ENCODE measurements at places on chromosomes 1 and 21.

GRCh38 chr1:17032741-17033140, 21.0 kb upstream of the ATP13A2 start:
- no peak for DNase-seq

DNA sequence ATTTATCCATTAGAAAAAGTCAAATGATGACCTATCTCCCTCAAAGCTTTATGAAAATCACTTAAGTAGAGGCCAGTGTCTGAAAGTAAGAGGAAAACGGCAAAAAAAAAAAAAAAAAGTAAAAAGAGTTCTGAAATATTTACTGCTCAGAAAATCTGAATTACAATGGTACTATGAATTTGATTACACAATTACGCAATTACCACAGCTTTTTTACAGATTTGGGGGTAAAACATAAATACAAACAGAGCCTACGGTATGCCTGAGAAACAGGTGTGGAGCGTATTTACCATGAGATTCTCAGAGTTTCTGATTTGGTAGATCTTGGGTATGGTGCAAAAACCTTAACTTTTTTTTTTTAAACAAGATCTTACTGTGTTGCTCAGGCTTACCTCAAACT, 15.9 kb upstream of the FBXO28 start:
- DNase-seq: no peak

DNA sequence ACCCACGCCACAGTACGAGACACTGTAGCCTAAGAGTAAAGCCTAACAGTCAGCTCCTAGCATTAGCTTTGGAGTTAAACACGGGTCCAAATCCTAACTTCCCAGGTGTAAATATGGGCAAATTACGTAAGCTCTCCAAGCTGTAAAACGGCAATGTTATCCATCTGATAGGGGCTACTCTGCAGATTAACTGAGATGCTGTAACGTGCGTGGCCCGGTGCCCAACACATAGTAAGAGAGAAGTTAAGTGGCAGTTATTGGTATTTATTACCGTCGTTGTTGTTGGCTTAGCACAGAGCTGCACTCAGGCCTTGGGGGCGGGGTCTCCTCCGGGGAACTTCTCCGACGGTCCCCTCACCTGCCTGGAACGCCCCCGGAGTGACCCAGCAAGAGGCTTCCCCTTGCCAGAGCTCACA, 457 bp downstream of the TRAPPC3 start:
- no peak for DNase-seq

DNA sequence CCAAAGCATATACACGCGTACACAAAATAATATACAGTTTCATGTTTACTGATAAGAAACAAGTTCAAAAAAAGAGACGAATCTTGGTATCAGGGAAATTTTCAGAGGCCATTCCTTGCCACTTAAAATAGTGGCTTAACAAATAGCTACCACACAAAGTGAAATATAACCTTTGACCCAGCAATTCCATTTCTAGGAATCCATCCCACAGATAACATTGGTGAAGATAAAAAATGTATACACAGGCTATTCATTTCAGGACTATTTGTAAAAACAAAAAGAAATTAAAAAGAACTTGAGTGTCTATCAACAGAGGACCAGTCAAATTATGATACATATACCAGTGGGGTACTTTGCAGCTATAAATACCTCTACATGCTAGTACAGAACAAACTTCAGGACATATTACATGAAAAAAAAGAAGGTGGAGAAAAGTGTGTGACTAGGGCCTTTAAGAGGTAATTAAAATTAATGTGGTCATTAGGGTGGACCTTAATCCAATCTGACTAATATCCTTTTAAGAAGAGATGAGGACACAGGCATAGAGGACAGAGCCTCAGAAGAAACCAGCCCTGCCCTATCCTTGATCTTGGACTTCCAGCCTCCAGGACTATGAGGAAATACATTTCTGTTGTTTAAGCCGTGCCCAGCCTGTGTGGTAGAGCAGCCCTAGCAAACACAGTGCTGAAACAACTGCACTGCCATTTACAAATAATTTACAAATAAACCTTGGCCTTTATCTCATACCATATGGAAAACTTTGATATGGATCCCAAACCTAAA, 7.8 kb downstream of the UBE2G2 start:
- no peak for DNase-seq

- DNase-seq: no peak
These were observed 54.8 kb downstream of the NR5A2 start for GRCh38 chr1:200082329-200082728.

DNA sequence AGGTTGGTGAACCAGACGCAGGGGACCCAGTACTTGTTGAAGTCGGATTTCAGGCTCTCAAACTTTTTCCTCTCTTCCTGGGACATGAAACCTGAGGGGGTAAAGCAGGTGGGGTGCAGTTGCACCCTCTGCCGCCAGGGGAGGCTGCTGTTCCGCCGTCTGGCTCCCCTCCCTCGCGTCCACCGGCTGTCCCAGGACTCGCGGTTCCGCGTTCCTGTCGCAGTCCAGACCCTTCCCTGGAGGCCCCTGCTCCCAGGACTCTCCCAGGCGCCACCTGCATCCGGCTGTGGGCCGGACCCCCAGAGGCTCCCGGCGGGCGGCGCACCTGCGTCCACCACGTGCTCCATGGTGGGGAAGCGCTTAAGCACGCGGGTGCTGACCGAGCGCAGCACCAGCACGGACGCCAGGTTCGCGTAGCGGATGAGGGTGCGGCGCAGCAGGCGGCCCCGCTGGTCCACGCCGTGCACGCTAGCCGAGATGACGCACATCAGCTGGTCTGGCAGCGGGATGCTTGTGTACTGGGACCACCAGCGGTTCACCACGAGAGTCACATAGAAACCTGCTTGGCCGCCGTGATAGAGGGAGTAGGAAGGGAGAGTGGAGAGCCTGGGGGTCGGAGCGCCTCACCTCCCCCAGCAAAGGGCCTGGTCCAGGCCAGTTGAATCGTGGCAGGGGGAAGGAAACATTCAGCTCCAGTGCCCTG, 1.7 kb downstream of the BEST4 start:
- DNase-seq: no peak

DNA sequence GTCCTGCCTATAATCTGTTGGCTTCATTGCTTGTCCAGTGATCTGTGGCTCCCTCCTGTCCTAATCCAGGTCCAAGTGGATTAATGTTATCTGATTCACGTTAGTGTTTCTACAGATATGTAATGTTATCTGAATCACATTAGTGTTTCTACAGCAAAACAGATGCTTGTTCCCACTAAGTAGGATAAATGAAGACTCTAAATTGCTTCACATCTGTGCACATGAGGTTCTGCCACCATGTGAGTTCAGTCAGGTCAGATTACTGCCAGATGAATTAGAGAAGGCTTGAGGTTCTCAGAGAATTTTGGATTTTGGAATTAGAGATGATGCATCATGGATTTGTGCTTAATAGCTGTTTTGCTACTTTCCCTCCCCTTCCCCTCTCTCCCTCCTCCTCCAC, 13.2 kb downstream of the DISC1 start:
- DNase-seq: no peak
